Activated T-helper 2 cell treated with anti-CD3 and anti-CD28 coated beads, Interferon-gamma antibody, Interleukin-2, Interleukin-4, amounts not matched to agents 10 μg/mL and 5 μg/mL and 100 μg/mL, durations not matched to agents 14 hours and 24 hours and 36 hours (primary cell): ENCODE measurements at places on chromosomes 1 and 21. TPM values are rescaled to one million over a fixed set of nuclear protein-coding genes. Genes with fewer than 3 reads are reported as not detected.

IQCC gene
- total RNA-seq: 5.0 and 5.4 TPM in 2 replicates

ROR1 gene
- total RNA-seq: 0.09 TPM in 1 of 2 replicates, not detected in the other

GRCh38 chr1:183896466-183897048 is 91.6 kb downstream of the RGL1 start:
- H3K4me3 ChIP-seq: no peak overlapping the region
- DNase-seq: no peak
- peaks cover under 1% of the 10 kb centered on the region for H3K36me3 ChIP-seq
- H3K27me3 ChIP-seq: no peaks in the 10 kb centered on the region
- peaks cover 16% of the 10 kb centered on the region for H3K4me1 ChIP-seq

- H3K27ac ChIP-seq: no peak overlapping the region
- no peak for DNase-seq
- no peaks in the 10 kb centered on the region for H3K4me1 ChIP-seq
- H3K36me3 ChIP-seq: no peaks in the 10 kb centered on the region
- H3K27me3 ChIP-seq: peaks cover 22% of the 10 kb centered on the region
These were observed 48.7 kb upstream of the COL18A1 start for GRCh38 chr21:45356251-45356650.

DNA sequence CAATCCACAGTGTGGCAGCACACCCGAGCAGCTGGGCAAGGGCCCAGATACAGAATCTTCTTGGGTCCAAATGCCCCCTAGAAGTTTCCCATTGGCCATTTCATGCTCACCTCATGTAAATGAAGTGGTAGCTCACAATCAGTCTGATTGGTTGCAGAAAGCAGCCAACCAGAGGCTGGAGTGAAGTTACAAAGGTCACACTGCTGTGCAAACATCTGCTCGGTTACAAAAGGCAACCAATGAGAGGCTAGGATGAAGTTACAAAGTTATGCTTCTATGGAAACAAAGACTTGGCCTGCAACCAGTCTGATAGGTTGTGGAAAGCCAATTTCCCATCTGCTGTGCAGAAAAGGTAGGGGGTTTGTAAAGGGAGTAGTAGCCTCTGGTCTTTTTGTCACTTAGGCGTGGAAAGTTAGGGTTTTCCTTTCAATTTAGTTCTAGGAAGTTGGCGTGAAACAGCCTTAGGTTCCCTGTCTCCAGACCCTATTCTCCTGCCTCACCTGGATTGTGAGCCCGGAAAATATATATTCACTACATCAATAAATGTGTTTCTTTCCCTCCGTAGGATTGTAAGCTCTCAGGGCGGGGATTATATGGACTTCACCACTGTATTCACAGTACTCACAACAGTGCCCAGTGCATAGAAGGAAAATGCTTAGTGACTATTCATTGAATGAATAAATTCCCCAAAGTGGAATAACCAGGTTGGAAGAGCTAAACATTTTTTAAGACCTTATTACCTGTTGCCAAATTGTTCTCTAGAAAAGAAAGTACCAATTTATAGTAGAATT is 91.9 kb downstream of the URB2 start:
- peaks cover 6% of the 10 kb centered on the region for H3K27me3 ChIP-seq
- H3K4me3 ChIP-seq: no peak overlapping the region
- DNase-seq: no peak
- H3K4me1 ChIP-seq: no peaks in the 10 kb centered on the region
- no peaks in the 10 kb centered on the region for H3K36me3 ChIP-seq
